ENCODE measurements at places on chromosomes 1 and 21. TPM values are rescaled to one million over a fixed set of nuclear protein-coding genes. Genes with fewer than 3 reads are reported as not detected.

GRCh38 chr1:205013683-205014367, 29.2 kb upstream of the CNTN2 start:
- DNase-seq: no peak

DNA sequence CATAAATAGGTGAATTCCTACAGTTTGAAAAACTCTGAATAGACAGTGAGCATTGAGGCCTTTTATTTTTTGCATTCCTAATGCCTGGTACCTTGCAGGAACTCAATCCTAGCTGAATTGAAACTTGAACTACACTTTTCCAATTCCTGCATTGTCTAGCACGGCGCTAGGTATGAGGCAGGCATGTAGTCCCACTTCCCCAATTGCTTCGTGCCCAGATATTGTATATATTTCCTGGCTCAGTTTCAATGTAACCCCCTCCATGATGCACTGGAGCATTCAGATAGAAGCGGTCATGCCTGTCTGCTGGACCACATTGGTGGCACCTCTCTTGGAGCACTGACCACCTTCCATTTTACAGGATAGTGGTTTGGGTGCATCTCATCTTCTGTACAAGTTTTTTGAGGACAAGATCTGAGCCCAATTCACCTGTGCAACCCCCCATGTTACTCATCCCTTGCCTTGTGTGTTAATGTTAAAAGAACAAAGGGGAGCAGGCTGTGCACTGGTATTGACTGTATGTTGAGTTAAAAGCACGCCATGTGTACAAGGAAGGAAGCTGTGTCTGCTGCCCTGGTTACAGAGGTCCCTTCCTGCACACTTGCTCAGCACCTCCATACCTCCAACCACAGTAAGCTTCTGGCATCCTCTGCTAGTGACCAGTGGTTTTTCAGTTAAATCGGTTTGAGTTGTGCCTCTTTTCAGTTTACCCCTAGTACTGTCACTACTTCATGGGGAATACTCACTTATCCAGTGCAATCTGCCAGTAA, 10.0 kb upstream of the RAB7B start:
- no peak for DNase-seq

DNA sequence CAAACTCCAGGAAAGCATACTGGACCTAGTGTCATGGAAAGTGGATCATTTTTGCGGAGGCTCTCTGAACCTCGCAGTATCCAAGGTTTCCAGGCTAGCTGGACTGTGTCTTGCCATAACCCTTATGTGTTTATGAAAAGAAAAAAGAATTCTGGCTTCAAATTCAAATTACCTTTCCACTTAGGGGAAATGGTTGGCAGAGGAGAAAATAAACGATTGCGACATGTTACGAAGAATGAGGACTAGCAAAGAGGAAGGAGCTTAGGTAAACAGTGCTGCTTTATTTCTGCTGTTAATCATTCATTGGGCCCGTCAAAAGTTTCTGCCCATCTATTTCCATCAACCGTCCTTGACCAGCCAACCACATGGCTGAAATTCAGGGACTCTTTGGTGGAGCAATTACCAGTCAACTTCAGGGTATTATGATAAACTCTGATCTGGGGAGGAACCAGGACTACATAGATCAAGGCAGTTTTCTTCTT, at the start of gene C4BPA:
Gene C4BPA (plus strand): TSS at position 342 of the 482 bp plus-strand sequence. CDS start 8,793 bp downstream, outside the sequence.
- no peak for DNase-seq

DNA sequence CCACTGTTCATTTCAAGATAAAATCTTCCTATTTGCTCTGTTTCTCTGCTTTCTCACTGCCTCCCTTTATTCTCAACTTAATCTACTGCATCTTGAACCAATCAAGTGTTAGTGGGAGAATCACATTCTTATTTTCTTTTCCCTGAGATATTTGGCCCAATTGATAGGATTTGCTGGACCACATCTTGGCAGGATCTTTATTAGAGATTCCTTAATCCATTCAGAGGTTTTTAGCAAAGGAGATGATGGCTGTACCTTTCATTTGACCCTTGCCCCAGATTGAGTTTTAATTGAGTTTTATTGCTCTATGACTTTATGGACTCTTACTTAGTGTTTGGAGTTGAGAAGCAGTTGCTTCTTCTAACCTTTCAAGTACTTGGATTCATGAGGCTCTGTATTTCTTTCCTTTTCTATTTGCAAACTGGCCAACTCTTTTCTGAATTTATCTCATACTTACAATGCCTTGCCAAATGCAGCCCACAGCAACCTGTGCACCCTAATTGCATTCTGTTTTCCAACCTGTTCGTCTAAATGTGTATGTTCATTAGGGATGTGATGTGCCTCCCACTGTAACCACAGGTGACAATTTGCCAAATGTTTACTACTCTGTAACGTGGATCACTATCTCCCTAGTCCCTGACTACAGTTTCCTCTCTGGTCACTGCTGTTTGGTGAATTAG, 274.8 kb upstream of the KAZN start:
- DNase-seq: no peak

DNA sequence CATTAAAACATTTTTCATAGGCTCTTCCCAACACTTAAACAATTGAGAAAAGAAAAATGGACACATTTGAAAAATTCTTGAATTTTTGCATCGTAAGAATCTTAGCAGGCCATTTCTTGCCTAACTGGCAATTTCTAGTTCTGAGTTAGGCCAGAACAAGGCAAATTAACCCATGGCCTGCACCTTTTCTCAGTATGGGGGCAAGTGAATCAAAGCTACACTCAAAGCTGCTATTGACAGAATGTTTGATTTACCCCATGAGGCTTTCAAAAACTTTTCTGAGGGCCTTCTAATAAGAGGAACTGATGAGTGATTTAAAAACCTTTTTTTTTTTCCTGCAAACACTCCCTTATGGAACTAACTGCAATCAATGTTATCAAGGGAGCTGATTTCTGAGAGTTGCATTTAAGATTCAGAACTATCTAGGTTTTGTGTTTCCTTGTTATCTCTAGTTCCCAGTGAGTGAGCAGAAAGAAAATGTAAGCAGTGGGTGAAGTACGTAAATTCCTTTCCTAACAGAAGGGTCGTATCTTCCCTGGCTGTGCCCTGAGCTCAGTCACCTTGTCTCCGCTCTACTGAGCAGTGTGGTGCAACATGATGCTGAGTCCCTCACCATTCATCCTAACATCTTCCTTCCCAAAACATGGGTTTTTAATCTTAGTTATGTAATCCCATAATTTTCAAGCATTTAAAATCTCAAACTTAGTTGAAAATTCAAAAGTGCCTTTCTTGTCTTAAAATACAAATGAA, 353.7 kb downstream of the DPYD start:
- DNase-seq: no peak

- DNase-seq: no peak
Observed at GRCh38 chr1:18820791-18821641, 38.4 kb downstream of the TAS1R2 start.

DNA sequence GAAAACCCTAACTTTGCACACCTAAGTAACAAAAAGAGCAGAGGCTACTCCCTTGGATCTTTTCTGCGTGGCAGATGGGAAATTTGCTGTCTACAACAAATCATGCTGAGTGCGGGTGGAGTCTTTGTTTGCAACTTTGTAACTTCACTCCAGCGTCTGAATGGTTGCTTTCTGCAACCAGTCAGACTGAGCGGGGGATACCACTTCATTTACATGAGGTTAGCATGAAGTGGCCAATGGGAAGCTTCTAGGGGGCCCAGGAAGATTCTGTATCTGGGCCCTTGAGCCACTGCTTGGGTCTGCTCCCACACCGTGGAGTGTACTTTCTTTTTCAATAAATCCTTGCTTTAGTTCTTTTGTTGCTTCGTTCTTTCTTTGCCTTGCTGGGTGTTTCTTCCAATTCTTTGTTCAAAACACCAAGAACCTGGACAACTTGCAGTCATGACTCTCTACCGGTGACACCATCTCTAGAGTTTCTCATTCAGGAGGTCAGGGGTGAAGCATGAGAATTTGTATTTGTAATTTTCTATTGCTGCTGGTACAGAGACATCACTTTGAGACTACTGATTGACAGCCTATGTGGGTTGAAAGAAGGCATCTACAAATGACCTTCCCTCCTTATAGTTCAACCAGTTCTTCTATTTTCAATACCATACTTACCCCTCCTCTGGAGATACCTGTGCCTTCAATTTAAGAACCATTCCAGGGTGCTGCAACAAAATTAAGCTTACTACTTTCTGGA, 55.8 kb upstream of the RC3H1 start:
- no peak for DNase-seq

Gene RNF186
- total RNA-seq: not detected

Gene CACNA1S
- total RNA-seq: not detected

Gene CASZ1
- total RNA-seq: 8.4 TPM

Gene ASPM
- 0.10 TPM for total RNA-seq

Gene NTNG1
- not detected for total RNA-seq

Gene THEM5
- total RNA-seq: not detected

Gene CYP4X1
- total RNA-seq: 4.3 TPM

Gene TNFRSF14
- total RNA-seq: 53.7 TPM
